ENCODE measurements at places on chromosomes 1 and 21. TPM values are rescaled to one million over a fixed set of nuclear protein-coding genes. Genes with fewer than 3 reads are reported as not detected.

The IRF2BP2 gene
- 123 TPM for total RNA-seq

The SMIM11 gene
- total RNA-seq: 9.2 TPM

The CACHD1 gene
- not detected for total RNA-seq

The TXNIP gene
- total RNA-seq: 542 TPM

The HENMT1 gene
- total RNA-seq: 6.4 TPM

DNA sequence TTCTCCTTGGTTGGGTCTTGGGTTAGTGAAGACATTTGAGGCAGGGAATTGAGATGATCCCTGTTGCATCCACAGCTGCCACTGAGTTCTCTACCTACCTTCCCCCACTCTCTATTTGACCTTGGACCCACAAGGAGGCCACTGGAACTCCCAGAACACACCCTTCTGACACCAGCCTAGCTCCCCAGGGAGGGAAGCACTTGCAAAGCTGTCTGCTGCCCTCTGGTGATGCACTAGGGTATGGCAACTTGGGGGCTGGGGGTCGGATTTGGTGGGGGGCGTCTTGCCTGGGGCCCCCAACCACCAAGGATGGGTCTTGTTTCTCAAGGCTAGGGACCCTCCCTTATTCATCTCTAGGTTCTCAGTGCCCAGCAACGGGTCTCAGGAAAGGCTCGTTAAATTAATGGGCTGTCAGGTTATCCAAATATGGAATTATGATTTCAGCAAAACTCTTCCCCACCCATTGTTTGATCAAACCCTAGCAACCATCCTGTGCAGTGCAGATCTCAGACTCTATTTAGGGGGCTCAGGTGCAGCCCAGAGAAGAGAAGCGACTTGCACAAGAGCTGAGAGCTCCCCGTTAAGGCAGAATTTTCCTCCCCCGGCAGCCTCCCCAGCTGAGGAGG lies 177.8 kb upstream of the KLHDC7A start:
- DNase-seq: no peak

DNA sequence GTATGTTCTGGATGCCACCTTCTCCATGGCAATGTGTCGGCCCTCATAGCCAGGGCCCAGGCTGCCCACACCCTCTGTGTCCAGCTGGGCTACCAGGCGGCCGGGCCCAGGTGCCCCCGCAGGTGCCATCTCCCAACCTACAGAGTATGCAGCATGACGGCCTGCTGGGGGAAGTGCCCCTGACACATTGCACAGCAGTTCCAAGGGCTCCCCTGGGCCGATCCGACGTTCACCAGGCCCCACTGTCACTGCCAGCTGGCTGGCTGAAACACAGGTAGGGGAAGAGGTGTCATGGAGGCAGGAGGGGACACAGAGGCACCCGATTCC lies 5.4 kb downstream of the IGSF8 start:
- DNase-seq: no peak

- no peak for DNase-seq
Observed at GRCh38 chr1:43822040-43822690, 111.4 kb upstream of the ARTN start.

GRCh38 chr1:232586679-232587078 lies 43.3 kb downstream of the SIPA1L2 start:
- no peak for DNase-seq

DNA sequence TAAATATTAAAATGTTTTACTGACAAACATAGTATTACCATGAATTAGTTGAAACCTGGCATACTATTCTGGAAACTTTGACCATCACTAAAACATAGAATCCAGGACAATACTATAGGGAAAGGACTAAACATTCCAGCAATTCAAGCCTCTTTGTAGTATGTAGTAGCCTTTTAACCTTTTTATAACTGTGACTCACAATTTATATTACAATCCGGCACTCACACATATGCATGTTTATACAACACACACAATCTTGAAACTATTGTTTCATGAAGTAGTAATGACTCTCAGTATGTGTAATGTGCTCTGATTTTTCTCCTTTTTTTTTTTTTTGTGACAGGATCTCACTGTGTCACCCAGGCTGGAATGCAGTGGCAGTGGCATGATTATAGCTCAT lies 64.3 kb downstream of the ANKRD13C start:
- DNase-seq: no peak

DNA sequence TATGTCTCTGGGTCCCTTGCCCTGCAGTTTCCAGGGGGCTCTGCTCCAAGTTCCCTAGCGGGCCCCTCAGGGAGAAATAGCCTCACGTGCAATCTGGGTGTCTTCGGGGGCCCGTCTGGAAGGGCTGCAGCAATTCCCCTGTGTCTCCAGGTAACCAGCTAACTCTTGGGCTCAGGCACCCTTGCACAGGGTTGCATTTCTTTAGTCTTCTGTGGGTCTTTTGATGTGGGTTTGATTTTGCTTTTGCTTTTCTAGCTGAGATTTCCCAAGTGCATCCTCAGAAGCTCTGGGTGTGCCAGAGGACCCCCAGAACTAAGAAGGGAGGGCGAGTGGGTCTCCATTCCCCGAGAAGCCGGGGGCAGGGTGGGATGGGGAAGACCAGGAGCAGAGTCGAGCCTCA lies 75.7 kb downstream of the SPSB1 start:
- DNase-seq: no peak

DNA sequence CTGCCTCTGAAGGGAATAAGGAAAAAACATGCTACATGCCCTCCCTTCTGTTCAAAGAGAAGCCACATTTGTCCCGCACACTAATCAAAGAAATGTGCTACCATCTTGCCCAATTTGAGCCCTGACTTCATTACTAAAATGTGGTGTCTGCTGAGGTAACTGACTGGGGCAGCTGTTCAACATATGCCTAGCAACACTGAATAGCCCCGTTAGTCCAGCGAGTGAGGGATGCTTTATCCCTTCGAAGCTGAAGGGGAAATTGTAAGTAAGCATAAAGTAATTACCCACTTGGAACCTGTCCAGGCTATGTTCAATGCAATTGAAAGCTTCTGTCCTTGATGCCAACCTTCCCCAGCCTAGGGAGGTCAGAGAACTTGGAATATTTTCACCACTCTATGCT lies 310.6 kb downstream of the SEC16B start:
- DNase-seq: no peak

DNA sequence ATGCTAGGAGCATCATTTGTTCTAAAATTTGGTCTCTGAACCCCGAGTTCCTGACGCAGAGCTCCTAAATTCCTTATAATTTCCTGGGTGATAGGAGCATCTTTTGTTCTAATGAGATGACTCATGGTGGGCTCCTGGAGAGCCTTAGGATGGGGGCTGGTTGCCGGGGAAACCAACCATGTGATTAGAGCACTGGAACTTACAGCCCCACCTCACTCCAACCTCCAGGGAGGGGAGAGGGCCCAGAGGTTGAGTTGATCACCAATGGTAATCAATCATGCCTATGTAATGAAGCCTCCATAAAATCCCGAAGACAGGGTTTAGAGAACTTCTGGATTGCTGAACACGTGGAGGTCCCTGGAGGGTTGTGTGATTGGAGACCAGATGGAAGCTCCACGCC lies 7.7 kb downstream of the SHISAL2A start:
- no peak for DNase-seq
